IPS-NIHi11 (cell line): ENCODE measurements at places on chromosomes 3 and 15.

DNA sequence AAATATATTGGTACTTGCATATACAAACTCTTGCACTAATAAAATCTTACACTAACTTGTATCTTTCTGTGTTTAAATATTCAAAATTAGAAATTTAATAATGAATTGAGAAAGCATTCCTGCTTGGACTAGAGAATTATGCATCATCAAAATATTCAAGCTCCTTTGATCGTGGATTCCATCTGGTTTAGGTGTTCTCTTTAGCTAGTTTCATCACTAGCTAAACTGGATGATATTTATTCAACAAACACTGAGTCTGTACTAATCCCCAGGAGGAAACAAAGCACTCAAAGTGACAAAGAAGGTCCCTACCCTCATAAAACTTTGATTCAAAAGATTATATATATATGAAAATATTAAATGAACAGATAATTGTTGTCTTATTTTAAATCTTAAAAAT, 1360.9 kb upstream of the ALCAM start:
- DNase-seq = no peak

DNA sequence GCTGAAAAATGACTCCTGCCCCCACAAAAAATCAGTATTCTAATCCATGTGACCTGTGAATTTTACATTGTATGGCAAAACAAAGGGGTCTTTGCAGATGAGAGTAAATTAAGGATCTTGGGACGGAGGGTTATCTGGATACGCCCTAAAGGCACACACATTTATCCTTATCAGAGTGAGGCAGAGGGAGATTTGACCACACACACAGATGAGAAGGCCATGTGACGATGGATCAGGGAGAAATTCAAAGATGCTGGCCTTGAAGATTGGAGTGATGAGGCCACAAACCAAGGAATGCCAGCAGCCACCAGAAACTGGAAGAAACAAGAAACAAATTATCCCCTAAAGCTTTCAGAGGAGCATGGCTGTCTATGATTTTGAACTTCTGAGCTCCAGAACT, 288.5 kb downstream of the XXYLT1 start:
- DNase-seq = no peak

DNA sequence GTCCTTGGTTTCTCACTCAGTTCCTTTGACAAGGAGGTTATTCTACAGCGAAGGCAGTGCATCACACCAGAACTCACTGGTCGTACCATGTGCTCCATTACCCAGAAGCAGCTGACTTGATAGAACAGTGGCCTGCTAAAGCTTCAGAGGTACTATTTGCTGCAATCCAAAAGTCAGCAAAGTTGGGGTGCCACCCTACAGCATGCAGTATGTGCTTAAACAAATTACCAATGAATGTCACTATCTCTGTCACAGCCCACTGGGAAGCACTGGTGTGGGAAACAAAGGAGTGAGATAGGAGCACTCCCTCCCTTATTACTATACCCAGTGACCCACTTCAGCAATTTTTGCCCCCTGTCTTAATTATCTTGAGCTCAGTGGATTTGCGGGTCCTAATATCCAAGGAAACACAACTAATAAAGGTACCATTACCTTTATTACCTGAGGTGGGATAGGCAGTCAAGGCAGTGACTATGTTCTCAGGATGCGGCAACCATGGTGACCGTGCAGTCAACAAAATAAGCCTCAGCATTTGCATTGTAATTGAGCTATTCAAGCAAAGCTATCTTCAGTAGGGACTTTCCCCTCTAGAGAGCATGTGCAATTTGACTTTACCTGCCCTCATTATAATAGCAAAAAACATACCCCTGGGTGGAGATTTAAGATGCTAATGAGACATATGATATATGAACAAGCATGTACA, 199.4 kb downstream of the OCA2 start:
- DNase-seq = no peak

- DNase-seq = no peak
Observed at GRCh38 chr3:44833394-44833793, 28.3 kb upstream of the TMEM42 start.

DNA sequence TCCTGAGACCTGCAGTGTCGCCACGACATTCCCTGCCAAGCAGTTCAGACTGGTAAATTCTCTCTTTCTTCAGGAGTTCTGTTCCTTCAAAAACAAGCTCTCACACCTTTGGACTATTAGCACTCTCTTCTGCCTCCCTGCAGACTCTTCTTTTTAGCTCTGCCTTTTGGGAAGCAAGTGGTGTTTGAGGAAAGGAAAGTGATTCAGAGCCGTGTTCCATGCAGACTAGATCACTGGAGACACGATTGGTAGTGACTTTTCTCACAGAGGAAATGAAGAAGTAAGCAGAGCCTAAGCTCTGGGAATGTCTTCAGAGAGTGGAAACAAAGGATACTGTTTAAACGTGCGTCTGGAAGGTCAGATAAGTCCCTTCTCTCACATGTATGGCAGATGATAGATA, 270.6 kb upstream of the TPRG1 start:
- no peak for DNase-seq

GRCh38 chr3:39127908-39128304, 20.4 kb downstream of the TTC21A start:
- DNase-seq = no peak
